ENCODE measurements at places on chromosomes 1 and 21.

DNA sequence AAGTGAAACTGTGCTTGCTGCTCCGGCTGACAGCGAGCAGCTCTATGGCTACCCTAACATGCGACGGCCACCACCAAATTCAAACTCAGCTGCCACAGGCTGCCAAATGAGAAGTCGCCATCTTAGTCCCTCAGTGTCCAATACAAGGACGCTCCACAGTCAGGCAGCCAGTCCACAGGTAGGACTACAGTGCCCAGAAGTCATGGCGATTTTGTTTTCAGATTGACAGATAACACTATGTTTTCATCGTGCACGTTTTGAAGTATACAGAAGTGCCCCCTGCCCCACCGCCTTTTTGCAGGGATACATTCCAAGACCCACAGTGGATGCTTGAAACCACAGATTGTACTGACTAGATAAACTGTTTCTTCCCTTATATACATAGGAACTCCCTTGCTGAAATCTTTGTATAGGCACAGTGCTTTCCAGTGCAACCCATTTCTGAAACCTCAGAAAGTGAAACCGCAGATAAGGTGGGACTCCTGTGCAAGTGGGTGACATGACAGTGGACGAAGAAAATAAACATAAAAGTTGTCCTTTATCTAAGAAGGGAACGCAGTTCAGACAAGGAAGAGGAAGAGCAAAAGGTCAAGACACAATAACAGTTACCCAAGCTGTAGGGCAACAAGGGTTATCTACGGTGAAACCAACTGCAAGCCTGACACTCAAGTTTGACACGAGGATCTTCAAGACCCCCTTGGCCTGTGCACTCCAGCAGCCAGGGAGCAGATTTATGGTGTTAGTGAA lies 52.2 kb downstream of the STX6 start:
- no peak for DNase-seq

GRCh38 chr1:40027647-40028046 lies 12.9 kb upstream of the CAP1 start:
- no peak for DNase-seq

- no peak for DNase-seq
These were observed 37.0 kb upstream of the RCAN3 start for GRCh38 chr1:24465638-24466037.

- DNase-seq = no peak
These were observed 86.0 kb downstream of the PRRX1 start for GRCh38 chr1:170749959-170750358.

DNA sequence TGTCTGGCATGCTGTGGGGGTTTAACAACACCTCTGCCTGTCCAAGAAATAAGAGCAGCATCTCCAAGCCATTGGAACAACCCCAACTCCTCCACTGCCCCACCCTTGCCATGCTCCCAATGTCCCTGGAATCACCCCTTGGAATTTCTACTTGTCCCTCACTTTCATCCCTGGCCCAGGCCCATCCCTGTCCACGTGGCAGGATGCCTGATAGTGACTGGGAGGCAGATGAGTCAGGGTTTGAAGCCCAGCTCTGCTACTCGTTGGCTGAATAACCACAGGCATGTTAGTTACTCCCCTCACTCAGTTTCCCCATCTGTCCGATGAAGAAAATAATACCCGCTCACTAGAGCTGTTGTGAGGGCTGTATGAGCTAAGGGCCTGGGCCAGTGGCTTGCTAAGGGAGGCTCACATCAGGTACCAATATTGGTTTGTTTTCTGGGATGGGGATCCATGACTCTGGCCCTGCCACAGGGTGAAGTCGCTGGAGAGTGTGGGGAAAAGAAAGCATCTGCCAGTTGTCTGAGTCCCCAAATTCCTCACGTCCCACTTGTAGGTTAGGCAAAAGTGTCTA lies 99.4 kb upstream of the TLR5 start:
- no peak for DNase-seq

- no peak for DNase-seq
These were observed 190.0 kb upstream of the C1orf105 start for GRCh38 chr1:172230526-172230925.

- DNase-seq = no peak
These were observed 70.0 kb upstream of the TMEM51 start for GRCh38 chr1:15083578-15083977.

DNA sequence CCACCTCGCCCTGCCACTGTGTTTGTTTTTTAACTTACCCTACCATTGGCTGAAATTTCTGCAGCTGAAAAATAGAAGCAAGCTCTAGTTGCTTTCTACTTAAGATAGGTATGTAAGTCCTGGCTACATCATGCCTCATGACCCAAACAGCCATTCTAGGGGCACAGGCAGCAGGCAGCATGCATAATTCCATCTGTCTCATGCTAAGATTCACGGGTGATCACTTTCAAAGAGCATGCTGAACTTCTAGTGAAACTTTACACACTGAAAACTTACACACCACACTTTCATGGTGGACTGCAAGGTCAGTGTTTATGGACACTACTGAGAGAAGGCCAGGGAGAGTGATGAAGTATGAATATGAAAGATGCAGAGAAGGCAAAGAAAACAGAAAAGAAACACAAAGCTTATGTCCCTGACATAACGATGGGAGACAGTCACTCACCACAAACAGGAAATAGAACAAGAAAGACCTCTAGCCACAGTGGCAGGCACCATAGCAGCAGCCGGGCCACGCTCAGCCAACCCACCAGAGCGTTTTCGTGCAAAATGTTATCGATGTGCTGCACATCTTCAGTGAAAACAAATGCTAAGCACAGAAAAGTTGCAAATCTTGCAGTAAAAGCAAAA lies 102.3 kb upstream of the TIAM1 start:
- DNase-seq = no peak

DNA sequence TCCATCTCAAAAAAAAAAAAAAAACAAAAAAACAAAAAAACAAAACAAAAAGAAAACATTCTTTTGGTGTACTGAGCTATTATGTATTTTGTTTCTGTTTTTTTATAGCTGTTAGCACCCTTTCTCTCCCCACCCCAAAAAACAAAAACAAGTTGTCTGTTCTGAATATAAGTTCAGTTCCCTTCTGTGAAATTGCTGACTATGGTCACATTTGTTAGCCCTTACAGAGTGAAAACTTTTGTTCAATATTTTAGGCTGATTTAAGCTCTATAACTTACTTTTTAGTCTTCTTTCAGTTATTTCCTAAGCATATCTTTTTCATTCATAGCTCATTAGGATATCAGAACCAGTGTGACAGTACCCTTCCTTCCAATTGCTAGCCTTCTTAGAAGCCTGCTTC lies 1056.6 kb upstream of the NCAM2 start:
- DNase-seq = no peak

DNA sequence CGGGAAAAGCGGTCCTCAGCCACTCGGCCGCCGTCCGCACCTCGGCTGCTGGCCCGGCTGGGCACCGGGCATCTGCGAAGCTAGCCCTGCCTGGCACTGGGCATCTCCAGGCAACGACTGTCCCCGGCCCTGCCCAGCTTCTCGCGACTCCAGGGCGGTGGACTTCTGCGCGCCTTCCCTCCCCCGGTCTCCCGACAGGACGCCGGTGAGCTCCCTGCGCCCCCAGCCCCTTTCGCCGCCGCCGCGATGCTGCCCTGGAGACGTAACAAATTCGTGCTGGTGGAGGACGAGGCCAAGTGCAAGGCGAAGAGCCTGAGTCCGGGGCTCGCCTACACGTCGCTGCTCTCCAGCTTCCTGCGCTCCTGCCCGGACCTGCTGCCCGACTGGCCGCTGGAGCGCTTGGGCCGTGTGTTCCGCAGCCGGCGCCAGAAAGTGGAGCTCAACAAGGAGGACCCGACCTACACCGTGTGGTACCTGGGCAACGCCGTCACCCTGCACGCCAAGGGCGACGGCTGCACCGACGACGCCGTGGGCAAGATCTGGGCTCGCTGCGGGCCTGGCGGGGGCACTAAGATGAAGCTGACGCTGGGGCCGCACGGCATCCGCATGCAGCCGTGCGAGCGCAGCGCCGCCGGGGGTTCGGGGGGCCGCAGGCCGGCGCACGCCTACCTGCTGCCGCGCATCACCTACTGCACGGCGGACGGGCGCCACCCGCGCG lies 514 bp downstream of the FAM43B start:
- DNase-seq = no peak

- DNase-seq = no peak
These were observed 579.9 kb downstream of the MATN1 start for GRCh38 chr1:30143517-30143916.

DNA sequence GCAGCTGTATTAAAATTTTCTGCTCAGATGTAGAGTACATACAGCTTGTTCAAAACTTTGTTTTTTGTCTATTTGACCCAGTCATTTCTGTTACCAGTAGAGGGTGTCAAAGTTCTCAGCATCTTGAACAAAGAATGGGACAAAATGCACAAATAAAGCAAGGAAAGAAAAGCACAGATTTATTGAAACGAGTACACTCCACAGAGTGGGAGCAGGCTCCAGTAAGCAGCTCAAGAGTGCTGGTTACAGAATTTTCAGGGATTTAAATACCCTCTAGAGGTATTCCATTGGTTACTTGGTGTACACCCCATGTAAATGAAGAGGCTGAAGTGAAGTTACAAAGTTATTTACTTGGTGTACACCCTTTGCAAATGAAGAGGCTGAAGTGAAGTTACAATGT lies 8.9 kb upstream of the PRMT6 start:
- no peak for DNase-seq

DNA sequence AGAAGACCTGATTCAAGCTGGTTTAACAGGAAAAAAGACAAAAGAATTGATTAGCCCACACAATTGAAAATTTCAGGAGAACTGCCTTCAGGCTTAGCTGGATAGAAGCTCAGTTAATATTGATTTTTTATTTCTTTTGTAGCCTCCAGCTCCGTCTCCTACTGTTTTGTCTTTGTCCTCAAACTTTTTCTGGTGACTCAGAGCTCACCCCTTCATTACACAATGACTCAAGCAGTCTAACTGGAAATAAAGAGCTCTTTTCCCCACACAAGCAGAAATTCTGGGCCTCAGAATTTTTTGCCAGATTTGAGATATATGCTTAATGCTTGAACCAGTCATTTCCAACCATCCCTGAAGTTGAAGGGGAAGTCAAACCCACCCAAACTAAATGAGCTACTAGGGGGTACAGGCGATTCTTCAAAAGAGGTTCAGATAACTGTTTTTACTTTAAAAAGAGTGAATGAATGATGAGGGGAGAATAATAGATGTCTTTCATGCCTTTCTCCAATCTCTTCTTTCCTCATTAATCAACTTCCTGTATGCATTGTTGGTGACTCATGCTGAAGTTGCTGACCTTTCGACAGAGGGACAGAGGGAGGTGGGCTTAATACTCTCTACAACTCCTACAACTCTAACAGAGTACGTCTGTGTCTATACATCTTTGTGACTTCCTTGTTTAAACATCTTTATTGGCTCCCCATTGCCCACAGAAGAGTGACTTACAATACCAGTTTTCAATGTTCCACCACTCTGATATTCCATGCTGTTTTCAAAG lies 6.2 kb upstream of the ACP6 start:
- no peak for DNase-seq

DNA sequence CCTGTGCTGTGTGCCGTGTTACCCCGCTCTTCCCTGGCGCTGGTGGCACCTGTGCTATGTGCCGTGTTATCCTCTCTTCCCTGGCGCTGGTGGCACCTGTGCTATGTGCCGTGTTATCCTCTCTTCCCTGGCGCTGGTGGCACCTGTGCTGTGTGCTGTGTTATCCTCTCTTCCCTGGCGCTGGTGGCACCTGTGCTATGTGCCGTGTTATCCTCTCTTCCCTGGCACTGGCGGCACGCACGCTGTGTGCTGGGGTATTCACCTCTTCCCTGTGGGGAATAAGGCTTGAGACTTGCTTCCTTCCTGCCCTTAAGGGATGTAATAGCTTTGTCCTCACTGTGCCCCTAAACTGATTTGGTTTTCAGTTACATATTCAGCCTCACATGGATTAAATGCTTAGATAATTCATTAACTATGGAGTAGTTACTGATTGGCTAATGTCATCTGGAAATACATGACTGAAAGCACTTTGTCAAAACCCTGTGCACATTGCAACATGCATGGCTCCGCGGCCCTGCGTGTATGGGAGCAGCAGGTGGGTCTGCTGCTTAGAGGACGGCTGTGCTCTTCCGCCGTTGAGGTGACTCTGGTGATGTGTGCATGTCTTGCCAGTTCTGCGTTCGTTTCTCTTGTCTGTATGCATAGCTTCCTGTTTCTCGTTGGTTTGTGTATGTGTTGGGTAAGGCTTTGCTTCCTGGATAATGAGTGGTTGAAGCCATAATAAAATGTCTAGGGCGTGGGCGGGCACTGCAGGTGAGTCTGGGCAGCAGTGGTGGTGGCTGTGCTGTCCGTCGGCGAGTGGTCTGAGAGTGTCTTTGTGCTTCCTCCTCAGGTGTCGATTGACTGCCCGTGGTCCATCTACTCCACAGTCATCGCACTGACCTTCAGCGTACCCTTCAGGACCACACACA lies 17.9 kb upstream of the PWP2 start:
- DNase-seq = no peak

DNA sequence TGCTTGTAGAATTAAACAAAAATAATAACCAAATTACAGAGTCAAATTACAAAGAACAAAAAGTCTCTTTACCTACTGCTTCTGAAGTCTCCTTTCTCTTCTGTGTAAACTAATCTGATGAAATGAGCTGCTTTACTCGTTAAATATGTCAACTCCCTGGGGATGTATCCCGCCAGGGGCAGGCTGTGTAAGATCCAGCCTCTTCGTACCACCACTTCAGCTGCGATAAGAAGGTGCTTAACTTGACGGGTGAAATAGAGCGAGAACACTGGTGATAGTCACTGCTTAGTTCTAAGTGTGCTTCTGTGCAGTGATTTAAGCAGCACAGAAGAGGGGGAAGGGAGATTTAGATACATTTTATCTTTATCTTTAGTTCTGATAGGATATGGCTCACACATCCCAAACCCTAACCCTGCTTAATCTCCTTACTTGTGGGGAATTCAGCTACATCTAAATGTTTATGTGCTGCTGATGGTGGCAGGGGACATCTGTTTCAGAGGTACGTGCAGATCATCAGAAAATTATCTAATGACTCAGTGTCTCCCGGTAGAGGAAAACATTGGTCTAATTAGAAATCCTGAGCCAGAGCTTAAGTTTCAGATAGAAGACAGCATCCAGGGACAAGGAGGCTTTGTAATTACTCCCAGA lies 46.0 kb downstream of the RHOU start:
- DNase-seq = peak; percentile 23

DNA sequence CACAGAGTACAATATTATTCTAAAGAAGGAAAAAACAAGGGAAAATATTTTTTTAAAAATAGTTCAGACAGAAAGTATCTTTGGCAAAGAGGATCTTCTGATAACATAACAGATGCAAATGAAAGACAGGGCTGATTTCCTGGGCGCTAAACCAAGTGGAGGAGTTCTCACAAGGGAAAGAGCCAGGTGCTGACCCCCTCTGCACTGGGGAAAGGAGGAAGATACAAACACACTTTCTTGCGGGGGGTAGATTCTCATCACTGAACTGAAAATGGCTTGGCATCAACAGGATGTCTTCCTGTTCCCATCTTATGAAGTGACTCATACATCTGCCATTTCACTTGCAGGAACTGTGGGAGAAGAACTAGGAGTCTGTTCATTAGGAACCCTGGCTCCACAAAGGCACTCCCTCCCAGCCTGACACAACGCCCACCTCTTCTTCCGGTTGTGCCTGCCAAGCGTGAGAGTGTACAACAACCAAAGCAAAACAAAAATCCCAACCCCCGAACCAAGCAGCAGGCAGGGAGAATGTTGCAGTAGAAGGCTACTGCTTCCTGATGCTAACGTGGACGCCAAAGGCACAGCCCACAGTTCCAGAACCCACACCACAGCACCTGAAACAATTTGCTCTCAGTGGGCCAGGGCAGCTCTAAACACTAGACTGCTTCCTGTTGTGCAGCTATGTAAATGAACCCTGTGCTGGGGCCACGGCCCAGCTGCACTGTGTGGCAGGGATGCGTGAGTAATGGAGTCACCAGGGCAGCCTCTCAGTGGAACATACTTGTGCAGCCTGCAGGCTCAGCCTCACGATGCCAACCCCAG lies 51.0 kb downstream of the GADD45A start:
- DNase-seq = peak; percentile 30

Measured in NCI-H748 treated with DMSO at 0.1 percent for 48 hours (cell line).